GM04503 (cell line): ENCODE measurements at places on chromosomes 13 and 19.

DNA sequence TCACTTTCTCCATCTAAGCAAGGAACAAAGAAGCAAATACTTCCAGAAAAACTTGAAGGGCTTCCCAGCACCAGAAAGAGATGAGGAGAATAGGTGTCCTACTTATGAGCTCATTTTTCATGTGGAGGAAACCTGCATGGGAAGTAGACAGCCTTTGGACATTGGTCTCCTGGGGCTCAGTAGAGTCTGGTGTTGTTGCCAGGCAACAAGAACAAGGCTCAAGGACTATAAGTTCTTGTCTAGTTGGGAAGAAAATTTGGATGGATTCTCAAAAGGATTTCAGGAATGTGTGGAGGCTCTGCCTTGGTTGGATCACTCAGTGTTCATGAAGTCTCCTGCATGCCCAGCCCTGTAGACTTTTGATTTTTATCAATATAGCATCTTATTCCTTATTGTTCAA, 84.5 kb downstream of the MBNL2 start:
- no peak for DNase-seq

DNA sequence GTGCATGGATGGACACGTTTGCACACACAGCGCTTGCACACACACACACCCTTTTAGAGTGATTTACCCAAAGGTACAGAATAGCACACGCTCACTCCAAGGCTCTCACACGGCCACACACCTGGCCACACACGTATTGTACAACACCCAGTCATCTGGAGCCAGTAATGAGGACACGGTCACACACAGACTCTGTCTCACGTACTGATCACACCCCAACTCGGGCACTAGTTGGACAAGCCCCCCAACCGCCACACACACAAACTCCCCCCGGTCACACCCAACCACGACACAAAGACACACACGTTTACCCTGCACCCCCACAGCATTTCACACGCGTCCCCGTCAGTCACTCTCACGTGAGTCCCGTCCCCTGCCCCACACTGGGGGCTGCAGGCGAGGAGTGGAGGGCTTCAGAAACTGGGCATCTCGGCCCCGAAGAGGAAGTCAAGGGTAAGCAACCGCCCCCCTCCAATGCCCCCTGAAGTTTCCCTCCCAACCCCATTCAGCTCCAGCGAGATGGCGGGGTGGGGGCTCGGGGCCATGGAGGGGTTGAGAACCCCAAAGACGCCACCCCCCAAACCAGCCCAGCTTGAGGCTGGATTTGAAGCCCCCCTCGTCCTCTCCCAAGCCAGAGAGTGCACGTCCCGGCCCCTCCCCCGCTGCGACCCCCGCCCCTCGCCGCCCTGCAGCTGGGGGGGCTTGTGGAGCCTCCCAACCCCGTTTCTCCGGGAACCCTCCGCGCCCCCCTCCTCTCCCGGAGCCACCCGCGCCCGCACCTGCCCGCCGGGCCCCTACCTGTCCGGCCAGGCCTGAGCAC, 599 bp downstream of the OLFM2 start:
- no peak for DNase-seq

DNA sequence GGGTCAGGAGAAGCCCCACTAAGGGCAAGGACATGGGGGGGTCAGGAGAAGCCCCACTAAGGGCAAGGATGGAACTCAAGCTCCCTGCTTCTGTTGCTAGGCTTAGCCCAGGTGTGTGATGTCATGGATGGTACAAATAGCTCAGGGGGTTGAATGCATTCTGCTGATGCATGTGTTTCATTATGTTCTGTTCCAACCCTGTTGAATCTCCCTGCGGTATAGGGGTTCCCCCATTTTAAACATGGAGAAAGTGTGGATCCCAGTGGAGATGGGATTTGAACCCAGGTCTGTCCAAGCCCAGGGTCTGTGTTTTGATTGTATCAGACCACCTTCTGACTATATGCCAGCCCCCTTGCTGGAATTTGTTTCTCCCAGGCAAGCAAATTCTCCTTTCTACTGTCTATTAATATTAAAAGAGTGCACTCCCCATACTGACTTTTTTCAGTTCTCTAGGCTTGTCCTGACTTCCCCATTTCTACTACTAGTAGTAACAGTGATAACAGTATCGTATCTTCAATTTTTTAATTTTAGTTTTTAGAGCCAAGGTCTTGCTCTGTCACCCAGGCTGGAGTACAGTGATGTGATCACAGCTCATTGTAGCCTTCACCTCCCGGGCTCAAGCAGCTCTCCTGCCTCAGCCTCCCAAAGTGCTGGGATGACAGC, 6.7 kb downstream of the ZNF865 start:
- DNase-seq: no peak

GRCh38 chr13:71583581-71583980, 283.4 kb downstream of the DACH1 start:
- DNase-seq: no peak

DNA sequence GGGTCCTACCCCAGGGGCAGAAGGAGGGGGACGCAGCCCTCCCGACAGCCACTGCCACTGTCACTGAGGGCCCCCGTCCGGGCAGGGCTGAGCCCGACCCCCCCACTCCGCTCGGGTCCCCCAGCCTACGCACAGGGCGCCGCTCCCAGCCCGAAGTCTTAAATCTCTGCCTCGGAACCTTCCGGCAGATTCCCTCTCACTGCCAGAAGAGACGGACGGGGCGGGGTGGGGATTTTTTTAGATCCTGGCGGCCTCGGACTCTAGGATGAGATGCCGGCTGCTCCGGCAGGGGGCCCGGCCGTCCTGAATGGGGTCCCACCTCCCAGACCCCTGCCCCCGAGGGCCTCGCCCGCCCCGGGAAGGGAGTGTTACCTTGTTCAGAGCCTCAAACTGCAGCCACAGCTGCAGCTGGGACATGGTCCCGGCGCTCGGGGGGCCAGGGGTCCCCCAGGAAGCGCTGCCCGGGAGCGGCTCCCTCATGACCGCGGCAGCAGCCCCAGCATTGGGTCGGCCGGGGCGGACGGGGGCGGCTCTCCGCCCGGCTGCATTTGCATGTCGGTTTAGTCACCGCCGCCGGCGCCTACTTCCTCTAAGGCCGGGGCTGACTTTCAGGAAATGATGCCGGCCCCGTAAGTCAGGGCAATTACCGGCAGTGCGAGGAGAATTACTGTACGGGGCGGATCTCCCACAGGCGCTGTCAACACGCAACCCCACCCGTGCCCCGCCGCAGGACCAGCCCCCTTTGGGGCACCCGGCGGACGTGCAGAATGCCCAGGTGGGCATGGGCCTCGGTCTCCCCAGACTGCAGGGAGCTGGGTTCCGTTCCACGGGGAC, 28.1 kb downstream of the GPX4 start:
- DNase-seq: peak; percentile 55

GRCh38 chr13:96112936-96113335, 23.0 kb downstream of the HS6ST3 start:
- no peak for DNase-seq

DNA sequence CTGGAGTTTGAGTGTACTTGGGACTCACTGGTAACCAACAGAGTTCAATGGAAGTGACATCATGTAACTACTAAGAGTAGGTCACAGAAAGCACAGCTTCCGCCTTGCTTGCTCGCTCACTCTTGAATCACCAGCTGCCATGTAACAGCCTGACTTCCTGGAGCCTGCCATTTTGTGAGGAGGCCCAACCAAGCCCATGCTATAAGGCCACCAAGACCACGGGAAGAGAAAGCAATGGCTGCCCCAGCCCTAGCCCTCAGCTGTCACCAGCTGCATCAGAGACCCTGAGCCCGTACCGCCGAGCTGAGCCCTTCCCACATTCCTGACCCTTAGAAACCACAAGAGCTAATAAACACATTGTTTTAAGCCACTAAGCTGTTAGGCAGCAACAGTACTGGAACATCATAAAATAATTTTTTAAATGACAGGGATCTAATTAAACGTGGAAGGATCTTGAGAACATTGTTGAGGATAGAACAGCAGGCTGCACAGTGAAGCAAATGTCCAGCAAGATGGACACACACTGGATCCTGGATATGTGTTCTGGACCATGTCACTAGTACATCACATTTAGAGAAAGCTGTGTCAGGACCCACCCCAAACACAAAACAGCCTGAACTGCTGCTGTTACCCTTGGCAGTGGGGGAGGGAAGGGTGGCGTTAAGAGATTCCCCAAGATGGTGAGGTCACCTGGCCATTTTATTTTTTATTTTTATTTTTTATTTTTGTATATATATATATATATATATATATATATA, 21.7 kb upstream of the LDLR start:
- DNase-seq: no peak

GRCh38 chr19:38801359-38802095, 11.2 kb downstream of the LGALS4 start:
- no peak for DNase-seq

GRCh38 chr13:85544756-85545155, 254.5 kb downstream of the SLITRK6 start:
- no peak for DNase-seq

DNA sequence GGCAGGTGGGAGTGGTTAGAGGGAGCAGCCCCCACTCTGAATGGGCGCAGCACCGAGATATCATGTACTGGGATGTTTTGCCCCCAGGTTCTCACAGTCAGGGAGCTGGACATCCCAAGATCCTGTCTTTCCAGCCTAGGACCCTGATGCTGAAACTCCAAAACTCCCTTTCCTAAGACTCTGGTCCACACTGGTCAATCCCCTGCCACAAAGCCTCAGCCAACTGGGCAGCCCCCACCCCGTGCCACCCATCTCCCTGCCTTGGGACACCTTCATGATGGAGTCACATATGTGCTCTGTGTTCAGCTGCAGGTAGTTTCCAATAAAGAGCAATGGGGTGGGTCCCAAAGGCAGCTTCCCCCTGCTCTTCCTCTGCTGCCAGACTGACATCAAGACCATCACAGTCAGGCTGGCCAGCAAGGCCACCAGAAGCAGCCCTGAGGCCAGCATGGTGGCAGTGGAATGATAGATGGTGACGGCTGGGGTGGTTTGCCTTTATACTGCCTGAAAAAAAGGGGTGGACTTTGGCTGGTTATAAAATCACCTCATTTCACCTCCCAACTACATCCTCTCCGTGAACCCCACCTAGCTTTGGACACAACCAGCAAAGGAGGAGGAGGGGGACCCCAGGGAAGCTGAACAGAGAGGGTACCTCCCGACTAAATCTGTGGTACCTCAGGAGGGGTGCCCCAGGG, 36.3 kb downstream of the CYP2B6 start:
- no peak for DNase-seq

DNA sequence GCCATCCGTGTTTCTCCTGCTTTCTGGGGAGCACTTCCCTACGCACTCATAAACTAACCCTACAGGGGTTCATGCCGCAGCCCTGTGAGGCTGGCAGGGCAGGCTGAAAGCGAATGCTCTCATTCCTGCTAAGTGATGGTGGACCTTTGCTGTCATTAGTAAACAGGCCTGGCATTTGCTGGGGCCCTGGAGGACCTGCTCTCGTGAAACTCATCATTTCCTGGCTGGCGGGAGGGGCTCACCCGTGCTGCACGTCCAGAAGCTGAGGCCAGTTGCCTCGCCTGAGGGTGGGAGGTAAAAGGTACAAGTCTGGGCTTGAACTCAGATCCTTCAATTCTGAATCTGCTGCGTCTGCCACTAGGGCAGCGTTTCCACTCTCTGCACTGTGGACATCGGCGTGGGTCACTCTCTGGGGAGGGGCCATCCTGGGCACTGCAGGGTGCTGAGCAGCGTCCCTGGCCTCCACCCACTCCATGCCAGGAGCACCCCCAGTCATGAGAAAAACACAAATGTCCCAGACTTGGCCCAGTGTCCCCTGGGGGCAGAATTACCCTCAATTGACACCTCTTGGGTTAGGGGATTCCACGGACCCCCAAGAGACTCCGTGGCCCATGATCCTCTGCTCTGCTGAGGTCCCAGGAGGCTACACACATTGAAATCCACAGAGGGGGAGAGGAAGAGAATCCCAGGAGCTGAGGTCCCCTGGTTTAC, 7.0 kb downstream of the MOB3A start:
- DNase-seq: no peak
